ENCODE measurements at places on chromosomes 2 and 18.

- DNase-seq = no peak
Measured at GRCh38 chr2:239688840-239689239, 288.0 kb upstream of the HDAC4 start.

DNA sequence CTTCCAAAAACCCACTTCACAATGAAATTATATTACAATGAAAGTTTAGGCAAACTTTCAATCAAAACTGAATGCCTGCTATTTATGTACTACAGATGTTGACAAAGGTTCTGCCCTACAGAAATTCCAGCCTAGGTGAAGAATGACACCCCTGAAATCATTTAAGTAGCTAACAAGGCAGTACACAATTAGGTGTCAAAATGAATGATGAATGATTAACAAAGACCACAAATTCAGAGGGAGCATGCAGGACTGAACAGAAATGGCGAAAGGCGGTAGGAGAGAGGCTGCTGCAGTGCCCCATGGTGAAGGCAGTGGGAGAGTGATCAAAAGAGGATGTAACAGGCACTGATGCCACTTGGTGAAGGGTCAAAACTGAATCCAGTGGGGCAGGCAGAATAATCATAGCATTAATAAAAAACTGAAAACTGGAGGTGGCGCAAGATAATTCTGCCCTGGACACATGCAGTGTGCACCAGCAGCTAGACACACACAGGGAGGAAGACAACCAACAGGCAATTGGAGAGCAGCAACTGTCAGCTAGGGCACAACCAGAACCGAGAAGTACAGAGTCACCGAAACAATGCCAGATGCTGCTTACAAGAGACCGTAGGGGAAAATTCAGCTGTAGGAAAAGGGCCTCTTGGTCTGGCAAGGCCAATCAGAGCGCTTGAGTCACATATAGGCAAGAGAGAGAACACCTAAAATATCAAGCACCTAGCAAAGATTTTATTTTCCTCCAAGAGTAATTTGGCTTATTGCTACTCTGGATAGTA is 4.5 kb downstream of the TMEM131 start:
- DNase-seq = no peak

DNA sequence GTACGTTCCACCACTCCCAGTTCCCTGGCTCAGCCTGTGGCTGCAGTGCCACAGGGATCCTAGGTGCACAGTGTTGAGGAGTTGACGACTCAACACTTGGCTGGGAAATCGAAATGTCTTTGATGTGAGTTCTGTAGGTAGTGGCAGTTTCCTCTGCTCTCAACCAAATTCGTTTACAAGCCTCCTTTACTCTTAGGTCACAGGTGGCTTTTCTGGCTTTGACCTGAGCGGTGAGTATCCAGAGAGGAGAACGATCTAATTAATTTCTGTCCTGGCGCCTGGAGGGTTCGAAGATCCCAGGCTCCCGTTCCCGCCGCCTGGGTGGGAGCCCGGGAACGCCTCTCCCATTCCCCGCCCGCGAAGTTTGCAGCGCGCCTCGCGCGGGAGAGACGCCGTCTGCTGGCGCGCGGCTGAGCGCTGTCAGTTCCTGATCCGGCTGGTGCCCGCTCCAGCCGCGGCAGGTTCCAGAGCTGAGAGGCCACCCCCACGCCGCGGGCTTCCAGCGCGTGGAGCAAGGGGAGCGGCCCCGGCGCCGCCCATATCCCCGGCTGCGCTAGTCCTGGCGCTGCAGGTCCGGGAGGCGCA is at the start of gene LAMA3:
TSS of gene LAMA3 (plus strand) at position 423 of the 585 bp plus-strand sequence. CDS start 231 bp downstream, outside the sequence.
- DNase-seq = peak; percentile 81

DNA sequence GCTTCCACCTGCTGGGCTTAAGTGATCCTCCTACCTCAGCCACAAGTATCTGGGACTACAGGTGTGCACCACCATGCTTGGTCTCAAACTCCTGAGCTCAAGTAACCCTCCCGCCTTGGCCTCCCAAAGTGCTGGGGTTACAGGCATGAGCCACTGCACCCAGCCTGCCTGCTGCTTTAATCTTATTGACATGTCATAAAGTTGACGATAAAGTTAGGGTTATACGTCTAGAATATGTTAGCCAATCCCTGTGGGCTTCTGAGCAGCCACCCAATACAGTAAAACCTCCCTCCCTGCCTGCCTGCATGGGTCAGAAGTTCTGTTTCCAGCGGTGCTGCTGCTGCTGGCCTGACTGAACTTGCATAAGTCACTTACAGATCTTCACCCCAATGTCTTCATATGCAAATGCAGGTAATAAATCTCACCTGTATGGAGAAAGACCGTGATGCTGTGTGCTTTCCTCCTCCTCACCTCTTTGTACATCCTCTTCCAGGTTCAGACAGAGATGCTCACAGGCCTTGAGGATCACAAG is 30.1 kb downstream of the TGIF1 start:
- DNase-seq = no peak

- peak; percentile 49 for DNase-seq
Measured at GRCh38 chr2:60806988-60807681, 51.1 kb downstream of the PAPOLG start.

DNA sequence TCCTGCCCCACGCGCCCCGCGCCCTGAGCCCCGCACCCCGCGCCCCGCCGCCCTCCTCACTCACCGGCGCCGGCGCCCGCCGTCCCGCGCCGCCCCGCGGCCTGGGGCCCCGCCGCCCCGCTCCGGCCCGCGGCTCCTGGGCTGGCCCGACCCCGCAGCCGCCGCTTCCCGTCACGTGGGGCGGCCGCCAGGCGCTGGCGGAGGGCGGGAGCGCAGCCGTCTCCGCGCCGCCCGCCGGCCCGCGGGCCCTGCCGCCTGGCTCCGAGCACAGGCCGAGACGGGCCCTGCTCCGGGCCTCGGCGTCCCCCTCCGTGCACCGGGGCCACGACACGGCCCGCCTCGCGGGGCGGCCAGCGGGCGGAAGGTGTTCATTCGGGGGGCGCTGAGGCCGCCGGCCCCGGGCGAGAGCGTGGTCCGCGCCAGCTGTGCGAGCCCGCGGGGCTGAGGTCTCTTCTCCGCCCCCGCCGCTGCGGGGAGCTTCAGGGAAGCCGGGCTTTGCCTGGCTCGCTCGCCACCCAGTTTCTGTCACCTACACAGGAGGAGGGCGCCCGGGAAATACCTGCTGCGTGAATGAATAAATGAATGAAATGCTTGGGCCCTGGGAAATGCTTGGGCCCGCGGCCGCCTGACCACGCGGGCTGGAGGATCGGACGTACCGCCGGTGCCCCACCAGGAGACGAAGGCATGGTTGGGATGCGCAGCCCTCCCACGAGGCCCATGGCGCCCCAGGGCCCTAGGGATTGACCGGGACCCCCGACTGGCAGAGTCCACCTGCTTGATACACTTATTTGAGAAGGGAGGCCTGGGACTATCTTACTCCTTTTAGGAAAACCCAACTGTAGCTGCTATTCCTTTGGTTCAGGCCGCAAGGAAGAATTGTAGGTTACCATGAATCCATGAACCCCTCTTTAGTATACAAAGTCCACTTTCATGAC is at the start of gene TGFBRAP1:
TSS of gene TGFBRAP1 (minus strand) at position 175 of the 935 bp plus-strand sequence. CDS start 21,434 bp downstream, outside the sequence.
- DNase-seq = peak; percentile 49

DNA sequence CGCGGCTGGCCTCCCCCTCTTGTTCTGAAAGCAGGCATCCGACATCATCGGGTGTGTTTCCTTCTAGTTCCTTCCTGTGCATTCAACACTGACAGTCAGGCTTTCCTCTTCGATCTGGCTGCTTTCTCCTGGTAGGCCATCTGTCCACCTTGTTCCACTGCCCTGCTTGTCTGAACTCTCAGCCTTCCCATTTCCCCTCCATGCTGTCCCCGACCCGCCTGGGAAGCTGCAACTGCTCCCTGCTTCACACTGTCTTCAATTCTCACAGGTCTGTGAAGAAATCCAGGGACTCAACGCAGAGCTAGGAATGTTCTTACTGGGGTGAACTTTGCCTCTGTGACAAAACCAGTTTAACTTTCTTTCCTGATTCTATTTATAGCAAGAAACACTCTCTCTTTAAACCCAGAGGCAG is 43.0 kb downstream of the KIF3C start:
- DNase-seq = no peak

- DNase-seq = peak; percentile 73
Measured at GRCh38 chr2:127740665-127741288, 39.5 kb downstream of the SFT2D3 start.

DNA sequence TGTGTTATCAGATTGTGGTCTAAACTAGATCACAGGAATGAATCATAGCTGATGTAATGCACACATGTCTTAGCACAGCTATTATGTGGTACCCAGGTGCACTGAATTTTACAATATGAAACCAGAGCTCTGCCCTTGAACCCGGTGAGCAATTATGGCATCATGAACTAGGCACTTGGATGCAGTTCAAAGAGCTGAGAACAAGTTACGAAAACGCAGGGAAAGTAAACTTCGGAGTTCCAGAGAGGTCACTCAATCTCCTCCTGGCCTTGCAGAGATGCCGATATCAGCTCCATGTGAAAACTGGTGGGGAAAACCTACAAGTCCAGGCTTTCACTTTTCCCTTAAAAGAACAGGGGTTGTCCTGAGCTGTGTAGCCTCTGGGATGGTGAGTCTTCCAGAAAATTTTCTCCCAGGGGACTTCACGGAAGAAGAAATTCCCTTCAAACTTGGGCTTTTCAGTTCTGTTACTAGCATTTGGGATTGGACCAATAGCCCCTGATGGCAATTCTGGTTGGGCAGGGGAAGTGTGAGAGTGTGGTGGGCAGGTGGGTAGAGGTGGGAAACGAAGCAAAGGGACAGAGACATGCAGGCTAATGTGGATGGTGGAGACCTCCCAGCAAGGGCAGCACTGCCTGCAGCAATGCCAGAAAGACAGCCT is 71.1 kb upstream of the SH3BP4 start:
- no peak for DNase-seq

- DNase-seq = no peak
Measured at GRCh38 chr2:60213865-60214625, 339.4 kb downstream of the BCL11A start.

GRCh38 chr2:59790186-59791003 is 763.1 kb downstream of the BCL11A start:
- no peak for DNase-seq

DNA sequence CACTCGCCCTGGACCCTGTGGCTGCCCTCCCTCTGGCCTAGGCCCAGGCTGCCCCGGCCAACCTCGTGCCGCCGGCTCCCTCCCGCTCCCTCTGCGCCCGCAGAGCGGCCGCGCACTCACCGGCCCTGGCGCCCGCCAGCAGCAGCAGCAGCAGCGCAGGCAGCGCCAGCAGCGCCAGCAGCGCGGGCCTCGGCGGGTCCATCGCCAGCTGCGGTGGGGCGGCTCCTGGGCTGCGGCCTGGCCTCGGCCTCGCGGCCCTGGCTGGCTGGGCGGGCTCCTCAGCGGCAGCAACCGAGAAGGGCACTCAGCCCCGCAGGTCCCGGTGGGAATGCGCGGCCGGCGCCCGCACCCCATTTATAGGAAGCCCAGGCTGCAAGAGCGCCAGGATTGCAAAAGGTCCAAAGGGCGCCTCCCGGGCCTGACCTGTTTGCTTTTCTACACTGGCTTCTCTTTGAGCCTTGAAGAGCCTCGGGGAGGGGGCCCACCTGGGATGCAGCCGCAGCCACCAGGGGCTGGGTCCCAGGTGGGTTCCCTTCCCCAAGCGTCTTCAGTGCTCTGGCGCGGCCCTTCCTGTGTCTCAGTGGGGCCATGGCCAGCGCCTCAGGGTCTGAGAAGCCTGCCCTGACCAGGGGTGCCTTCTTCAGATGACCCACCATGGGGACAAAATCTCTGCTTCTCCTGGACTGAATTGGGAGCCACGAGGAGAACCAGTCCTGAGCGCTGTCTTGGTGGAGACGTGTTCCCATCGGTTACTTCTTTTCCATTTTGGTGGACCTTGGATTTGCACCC is at the start of gene APOB:
TSS of gene APOB (minus strand) at position 330 of the 789 bp plus-strand sequence. CDS start at position 202, 128 bp downstream.
- no peak for DNase-seq

GRCh38 chr2:38740851-38741731 is 10.1 kb downstream of the SRSF7 start:
- DNase-seq = no peak

DNA sequence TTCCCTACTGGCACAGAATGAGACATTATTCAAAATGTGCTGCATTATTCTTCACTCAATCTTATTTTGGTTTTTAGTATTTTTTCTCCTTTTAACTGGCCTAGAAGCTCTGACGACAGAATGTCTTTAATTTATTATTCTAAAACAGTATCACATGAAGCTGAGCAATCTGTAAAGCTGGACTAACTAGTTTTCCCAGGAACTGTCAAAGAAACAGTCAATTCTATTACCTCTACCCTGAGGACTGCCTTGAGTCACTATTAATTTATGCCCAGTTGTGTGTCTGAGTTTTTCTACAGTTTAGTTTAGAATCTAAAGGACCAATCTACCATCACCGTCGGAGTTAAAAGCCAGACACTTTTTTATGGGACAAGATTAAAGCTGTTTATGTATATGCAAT is 31.6 kb downstream of the MBD2 start:
- DNase-seq = no peak

- no peak for DNase-seq
Measured at GRCh38 chr2:207086136-207086535, 79.6 kb downstream of the KLF7 start.

DNA sequence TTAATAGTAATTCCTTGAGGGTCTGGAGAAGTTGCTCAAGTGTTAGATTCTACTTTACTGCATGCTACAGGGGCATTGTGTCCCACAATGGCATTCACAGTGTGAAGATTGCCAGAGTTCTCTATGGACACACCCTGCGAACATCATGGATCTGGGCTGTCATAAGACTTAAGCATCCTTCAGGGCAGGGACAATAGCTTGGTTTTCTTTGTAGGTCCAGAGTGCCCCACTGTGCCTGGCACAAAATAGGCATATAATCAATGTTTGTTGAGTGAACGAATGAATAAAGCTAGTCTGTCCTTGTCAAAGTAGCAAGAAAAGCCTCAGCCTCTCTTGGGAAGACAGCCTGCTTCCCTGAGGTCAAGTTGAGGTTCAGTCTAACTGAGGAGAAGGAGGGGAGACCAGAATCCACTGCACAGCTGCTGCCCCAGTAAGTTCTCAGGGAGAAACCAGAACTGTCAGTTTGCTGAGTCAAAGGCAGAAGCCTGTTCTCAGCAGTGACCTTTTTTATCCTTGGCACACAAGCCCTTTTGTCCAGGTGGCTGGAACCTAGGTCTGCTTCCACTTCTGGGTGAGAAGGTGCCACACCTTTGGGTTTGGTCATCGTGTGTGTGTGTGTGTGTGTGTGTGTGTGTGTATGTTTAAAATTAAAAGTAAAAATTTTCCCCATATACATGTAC is 15.0 kb downstream of the INPP4A start:
- DNase-seq = no peak

GRCh38 chr2:200415455-200415854 is 94.4 kb downstream of the KCTD18 start:
- no peak for DNase-seq

DNA sequence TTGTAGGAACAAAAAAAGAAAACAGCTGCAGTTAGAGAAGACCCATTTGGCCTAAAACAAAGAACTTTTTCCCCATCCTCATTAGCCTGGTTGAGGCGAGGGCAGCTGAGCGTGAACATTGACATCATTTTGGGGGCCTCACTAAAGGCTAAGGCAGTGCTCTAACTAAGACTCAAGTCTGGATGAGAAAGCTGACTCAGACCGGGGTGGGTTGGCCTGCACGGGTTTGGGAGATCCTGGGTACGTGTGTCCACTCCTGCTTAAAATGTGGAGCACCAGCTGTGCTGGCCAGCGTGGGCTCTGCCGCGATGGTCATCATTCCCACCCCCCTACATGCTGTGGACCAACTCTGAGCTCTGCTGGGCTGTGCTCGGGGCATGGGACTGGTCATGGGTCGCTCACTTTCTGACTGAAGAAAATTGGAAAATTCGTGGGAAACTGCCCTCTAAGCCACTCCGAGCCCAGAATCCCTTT is 86.0 kb upstream of the TMEM247 start:
- DNase-seq = no peak

GRCh38 chr18:24443870-24444269 is 16.6 kb upstream of the HRH4 start:
- no peak for DNase-seq
